Left kidney (tissue), 8 donors: ENCODE measurements at places on chromosomes 12 and 14.

- no peak for DNase-seq
Measured at GRCh38 chr12:19527866-19528265, 88.6 kb downstream of the AEBP2 start.

- no peak for DNase-seq
Measured at GRCh38 chr12:94721173-94721572, 70.8 kb upstream of the TMCC3 start.

GRCh38 chr12:57309420-57309819 is 58.4 kb upstream of the STAC3 start:
- no peak for DNase-seq

- no peak for DNase-seq
Measured at GRCh38 chr14:72247896-72248465, 315.8 kb downstream of the RGS6 start.

DNA sequence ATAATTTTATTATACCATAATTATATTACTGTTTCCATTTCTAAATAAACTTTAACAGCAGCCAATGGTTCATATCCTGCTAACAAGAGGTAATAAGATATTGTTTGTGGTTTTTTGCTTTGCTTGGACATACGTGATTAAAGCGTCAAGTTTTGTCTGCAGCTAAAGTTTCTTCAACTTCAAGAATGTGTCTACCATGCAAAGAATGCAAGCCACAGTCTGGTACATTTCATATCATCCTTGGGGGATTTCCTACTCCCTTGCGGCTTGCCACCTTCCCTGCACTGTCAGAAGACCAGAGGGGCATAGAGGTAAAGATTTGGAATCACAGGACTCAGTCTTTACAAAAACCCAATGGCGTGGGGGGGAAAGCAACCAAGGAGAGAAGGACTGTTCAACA is 125.2 kb downstream of the MED13L start:
- DNase-seq, result no peak

GRCh38 chr14:35576260-35576659 is 42.3 kb downstream of the INSM2 start:
- DNase-seq, result no peak

DNA sequence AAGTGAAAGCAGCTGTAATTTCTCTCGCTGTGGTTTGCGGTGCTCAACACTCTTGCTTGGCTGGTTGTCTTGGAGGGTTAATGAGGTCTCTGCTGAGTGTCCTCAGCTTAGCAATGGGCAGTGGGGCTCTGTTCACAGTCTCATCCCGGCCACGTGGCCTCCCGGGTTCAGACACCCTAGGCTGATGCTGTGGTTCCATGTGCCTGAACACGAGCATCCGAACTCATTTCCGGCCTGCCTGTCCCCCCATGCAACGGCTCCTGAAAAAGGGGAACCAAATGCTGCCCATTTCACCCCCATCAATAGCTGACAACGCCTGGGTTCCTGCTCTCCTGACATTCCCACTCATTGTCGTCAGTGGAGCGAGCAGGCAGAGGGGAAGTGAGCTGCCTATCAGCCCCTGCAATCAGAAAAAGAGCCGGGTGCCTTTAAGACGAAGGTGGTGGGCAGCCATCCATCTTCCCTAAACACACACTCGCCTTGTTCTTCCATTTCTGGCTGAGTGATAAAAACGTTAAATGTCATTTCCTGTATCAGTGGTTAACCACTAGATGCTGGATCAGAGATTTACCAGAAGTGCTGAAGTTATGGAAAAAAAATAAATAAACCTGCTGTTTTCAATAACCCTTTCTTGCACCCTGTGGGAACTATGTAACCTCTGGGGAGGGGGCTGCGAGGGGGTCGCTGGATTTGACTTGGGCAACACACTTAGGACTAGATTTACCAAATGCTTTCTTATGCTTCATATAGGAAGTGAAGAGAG is 60.3 kb upstream of the BCL2L14 start:
- DNase-seq, result no peak

DNA sequence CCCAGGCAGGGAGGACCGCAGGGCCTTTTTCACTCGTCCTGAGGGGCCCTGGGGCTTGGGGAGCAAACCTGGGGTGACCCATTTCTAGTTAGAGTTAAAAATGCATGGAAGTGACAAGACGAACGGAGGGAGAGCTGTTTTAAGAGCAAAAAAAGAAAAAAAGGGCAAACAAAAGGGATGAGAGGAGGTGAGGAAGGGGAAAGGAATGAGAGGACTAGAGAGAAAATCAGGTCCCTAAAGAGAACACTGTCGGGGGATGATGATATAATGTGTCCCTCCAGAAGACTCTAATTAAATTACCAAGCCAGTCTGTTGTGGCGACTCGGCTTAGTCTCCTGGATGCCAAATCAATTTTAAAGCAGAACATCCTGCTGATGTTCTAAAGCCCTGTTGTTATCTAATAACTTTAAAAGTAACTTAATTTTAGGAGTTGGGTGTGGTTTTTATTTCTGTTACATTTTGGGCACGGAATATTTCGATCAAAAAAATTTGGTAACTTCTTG is 1.1 kb downstream of the ANO6 start:
- no peak for DNase-seq

GRCh38 chr12:106945261-106945851 is 10.4 kb upstream of the TMEM263 start:
- no peak for DNase-seq

GRCh38 chr12:75784591-75784990 is 247.0 kb downstream of the PHLDA1 start:
- DNase-seq, result no peak

DNA sequence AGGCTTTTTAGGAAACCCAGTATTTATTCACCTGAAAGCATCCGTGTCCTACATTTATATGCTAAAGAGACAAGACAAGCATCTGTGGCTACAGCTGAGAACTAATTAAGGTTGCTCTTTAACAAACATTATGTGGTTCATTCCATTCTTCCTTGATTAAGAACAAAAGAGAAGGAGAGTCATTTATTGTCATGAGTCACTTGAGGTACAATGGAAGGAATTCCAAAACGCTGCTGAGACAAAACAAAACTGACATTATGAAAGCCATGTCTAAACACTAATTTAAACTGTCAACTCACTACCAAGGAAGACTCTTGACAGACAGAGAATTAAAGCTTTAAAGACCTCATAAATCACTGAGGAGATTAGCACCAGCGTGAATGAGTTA is 214.4 kb downstream of the BMP4 start:
- DNase-seq, result no peak
